ENCODE measurements at places on chromosomes 5 and 9.
A peak's percentile ranks its signal among the peaks of the same experiment; 100 is the strongest.

DNA sequence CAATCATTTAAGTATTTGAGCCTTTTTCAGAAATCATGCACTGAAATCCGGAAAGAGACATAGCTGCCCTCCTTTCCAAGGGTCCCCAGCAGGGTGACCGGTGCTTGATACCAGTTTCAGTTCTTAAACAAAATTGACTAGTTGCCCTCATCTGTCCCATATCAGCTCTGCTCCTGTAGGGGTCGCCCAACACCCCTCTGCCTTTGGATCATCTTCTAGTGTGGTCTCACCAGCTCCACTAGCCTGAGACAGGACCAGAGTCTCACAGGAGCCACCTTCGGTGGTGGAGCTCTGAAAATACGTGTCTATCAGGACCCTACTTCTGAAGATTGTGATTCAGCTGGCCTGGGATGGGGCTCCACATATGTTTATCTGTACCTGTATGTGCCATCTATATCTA, 428.2 kb downstream of the ENC1 start:
- peak; percentile 19 for DNase-seq

- DNase-seq, result peak; percentile 97
Measured at GRCh38 chr9:109792951-109793546, 13.1 kb downstream of the PALM2AKAP2 start.

GRCh38 chr9:127803507-127804352, 1.0 kb downstream of the FPGS start:
- DNase-seq, result peak; percentile 63

GRCh38 chr5:179795863-179796833, 2.4 kb downstream of the LTC4S start:
- peak; percentile 82 for DNase-seq

GRCh38 chr9:122444041-122444733, 33.5 kb downstream of the OR1J1 start:
- DNase-seq, result peak; percentile 64

DNA sequence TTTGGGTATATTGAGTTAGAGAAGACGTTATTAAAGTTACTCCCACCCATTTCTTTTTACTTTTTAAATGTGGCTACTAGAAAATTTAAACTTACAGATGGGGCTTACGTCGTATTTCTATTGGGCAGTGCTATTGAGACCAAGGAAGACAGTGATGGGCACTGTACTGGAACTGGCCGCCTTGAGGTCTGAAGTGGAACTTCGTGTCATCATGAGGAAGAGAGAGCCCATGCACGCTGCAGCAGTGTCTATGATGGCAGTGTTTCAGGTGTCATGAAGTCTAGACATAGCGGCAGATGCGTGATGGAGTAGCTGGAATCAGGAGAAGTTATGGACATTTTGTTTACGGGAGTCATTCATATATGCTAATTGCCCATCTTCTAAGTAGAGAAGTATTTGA, 143.7 kb downstream of the LRRC70 start:
- DNase-seq, result no peak

DNA sequence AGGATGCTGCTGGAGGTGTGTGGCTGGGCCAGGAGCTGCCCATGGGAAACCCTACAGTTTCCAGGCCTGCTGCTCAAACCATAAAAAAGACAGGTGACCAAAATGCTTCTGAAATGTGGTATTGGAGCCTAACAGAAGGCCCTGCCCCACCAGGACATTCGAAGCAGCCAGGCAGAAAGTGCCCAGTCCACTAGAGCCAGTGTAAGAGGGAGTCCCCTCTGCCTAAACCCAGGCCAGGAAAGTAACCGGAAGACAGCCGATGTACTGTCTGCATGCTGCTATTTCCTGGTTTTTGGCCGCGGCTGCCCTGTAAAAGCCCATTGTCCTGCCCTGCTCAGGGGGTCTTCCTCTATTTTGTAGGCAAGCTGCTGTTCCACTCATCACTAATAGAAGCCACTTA, 150.7 kb upstream of the IRX2 start:
- DNase-seq, result no peak

- no peak for DNase-seq
Measured at GRCh38 chr5:145812877-145813276, 22.3 kb downstream of the PRELID2 start.

All from AG08395 (cell line).